ENCODE measurements at places on chromosomes 7 and 10. TPM values are rescaled to one million over a fixed set of nuclear protein-coding genes. Genes with fewer than 3 reads are reported as not detected.

Gene ZNF680
- polyA plus RNA-seq = 13.9 TPM

Gene NAT16
- polyA plus RNA-seq = not detected

Gene TMEM229A
- not detected for polyA plus RNA-seq

Gene STOX1
- polyA plus RNA-seq = 0.38 TPM

Gene MRPL43
- polyA plus RNA-seq = 125 TPM

Gene CLDN3
- not detected for polyA plus RNA-seq

Gene MSMB
- polyA plus RNA-seq = not detected

Gene GBX1
- not detected for polyA plus RNA-seq

Gene SPDYE8
- not detected for polyA plus RNA-seq

Gene CRTAC1
- polyA plus RNA-seq = not detected

Gene KIN
- polyA plus RNA-seq = 7.9 TPM

Gene C10orf143
- 18.1 TPM for polyA plus RNA-seq

Gene RPEL1
- polyA plus RNA-seq = not detected

Gene WBP1L
- polyA plus RNA-seq = 26.5 TPM

Gene CEP41
- 10.6 TPM for polyA plus RNA-seq

Gene PNLIP
- not detected for polyA plus RNA-seq

Gene SLC29A3
- 4.8 TPM for polyA plus RNA-seq

Gene NEBL
- not detected for polyA plus RNA-seq

Gene HECW1
- polyA plus RNA-seq = not detected

Gene GATA3
- polyA plus RNA-seq = not detected

Gene FAM171A1
- not detected for polyA plus RNA-seq

Data from naive B cell (primary cell).